ENCODE measurements at places on chromosomes 6 and 20.
A peak's percentile ranks its signal among the peaks of the same experiment; 100 is the strongest.

- no peak for DNase-seq
Observed at GRCh38 chr6:107970255-107970654, 12.2 kb upstream of the SEC63 start.

GRCh38 chr6:44762496-44762895 lies 375.0 kb downstream of the CDC5L start:
- DNase-seq = no peak

DNA sequence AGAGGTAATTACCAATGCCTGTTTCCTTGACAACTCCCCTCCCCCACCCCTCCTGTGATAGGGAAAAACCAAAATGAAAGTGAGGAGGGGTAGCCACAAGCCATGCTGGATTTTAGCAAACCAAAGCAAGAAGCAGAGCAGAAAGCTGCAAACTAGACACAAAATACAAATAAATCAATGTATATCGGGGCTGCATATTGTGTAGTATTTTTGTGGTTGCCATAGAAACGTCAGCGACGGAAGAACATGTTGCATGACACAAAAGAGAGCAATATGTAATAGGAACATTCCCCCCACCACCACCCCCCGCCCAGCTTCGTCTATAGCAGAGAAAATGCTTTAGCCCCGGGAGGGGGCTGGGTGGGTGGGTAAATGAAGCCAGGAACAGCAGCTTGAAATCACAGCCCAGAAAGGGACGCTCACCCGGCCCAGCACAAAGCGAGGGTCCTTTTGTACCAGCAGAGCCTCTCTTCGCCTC lies 548 bp downstream of the AGPAT4 start:
- DNase-seq = peak; percentile 5

GRCh38 chr6:44275271-44275748 lies 5.1 kb downstream of the TMEM151B start:
- no peak for DNase-seq

DNA sequence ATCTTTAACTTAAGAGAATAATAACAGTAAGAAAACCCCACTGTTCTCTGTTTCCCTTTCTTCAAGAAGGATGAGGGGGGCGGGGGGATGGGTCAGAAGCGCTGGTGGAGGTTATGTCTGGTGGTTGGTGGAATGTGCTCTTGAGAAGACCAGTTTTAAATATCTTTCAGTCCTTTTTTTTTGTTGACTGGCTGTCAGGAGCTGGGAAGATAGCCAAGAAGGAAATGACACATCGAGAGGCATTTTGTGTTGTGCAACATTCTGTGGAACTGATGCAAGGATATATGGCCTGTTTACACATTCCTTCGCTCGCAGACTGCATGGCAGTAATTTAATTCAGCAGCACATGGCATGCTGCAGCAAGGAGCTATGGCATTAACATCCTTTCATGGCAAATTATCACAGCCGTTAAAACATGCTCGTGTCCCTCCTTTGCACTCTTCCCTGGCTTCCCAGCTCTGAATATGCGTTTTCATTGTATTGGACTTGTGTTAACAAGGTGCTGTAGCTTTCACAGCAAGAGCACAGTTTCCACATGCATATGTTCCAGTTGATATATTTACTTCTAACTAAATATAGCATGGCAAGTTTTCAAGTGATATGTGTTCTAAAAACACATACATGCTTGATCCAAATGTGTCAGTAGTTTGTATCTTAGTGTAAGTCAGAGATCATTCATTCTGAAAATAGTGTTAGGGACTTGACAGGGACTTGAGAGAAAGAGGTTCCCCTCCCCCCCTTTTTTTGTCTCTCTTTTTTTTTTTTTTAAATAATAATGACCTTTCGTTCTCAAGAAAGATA lies 68.2 kb upstream of the SUPT3H start:
- DNase-seq = peak; percentile 38

- no peak for DNase-seq
Observed at GRCh38 chr6:131172222-131172621, 37.0 kb downstream of the AKAP7 start.

DNA sequence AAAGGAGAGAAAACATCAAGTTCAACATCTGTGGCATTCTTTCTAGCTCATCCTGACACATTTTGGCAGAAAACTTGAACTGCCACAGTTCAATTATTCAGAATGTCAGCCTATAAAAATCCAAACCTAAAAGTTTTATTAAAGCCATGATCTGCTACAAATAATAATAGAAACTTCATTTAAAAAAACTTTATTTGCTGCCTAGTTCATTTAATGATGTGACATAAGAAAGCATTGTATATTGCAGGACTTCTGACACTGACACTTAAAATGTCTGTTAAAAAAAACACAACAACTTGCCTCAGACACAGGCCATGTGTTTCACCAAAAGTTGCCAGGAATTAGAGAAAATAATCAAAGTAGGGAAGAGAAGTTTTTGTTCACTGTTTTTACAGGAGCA lies 88.3 kb upstream of the HTR1E start:
- DNase-seq = no peak

- DNase-seq = peak; percentile 27
Observed at GRCh38 chr20:10558635-10559187, 115.1 kb downstream of the JAG1 start.

DNA sequence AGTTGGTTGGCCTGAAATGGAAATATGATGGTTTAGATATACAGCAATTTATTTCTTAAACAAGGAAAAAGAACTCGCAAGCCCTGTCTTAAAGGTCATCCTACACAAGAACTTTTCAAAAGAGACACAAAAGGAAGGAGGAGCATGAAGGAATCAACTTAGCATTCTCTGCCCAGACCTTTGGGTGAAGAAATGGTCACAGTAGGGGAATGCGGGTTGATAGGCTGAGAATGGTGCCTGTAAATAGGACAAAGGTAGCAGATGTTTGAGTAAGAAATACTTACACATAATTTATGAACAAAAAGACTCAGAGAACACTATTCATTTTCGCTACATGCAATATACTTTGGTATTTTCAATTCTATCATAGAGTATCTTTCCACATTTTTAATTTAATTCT lies 15.0 kb downstream of the ADGRF5 start:
- DNase-seq = no peak

All from stimulated activated CD8-positive, alpha-beta memory T cell treated with anti-CD3 and anti-CD28 coated beads, Interleukin-2, amount 100 ng/mL, for 48 hours (primary cell).